ENCODE measurements at places on chromosomes 4 and X.
A peak's percentile ranks its signal among the peaks of the same experiment; 100 is the strongest.

- DNase-seq: no peak
Observed at GRCh38 chrX:153477901-153478300, 7.5 kb upstream of the HAUS7 start.

DNA sequence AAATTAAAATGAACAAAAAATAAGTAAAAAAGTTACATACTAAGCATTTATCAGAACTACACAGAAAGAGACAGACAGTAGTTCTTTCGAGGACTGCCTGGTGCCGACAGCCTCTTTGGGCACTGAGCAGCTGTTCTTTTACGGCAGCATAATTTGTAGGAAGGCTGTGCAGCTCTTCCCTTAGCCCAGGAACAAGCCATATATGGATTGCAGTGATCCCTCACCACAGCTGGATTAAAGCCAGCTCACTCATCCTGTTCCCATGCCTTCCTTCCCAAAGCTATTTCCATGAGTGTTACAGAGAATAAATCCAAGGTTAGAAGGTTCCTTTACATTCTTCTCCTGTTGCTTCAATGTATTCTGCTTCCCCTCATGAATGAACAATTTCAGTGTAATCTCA, 71.7 kb downstream of the DDX60L start:
- DNase-seq: no peak

GRCh38 chr4:15568821-15569220, 86.3 kb downstream of the FBXL5 start:
- no peak for DNase-seq

GRCh38 chr4:146342600-146343192, 128.4 kb downstream of the REELD1 start:
- no peak for DNase-seq

GRCh38 chr4:134490863-134491262, 289.3 kb upstream of the PABPC4L start:
- DNase-seq: no peak

GRCh38 chr4:6278801-6279197, 9.1 kb downstream of the WFS1 start:
- no peak for DNase-seq

DNA sequence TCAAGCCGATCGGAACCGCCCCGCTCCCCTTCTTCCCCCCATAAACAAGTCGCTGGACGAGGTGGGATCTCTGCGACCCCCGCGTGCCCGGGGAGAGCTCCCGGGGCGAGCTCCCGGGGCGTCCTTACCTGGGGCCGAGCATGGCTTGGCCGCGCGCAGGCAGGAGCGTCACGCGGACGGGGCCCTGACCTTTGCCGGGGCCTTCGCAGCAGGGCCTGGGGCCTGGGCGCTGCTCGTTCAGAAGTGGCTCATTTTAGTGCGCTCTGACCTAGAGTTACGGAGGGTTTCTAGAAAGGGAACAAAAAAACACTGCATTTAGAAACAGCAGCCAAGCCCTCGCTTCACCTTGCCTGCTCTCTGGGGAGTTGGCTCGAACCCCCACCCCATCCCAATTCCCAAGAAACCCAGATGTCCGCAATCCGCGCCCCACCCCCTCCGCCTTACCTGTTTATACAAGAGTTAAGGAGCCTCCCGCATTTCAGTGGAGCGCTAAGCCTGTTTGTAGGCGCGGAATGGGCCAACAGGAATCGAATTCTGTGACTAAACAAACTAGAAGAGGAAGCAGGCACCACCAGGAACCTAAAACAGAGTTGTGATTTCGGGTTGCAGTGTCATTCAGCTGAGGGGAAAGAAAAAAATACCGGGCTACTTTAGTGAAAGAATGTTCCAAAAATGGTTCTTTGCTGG, 814 bp upstream of the RBM47 start:
- DNase-seq: no peak

- DNase-seq: no peak
Observed at GRCh38 chr4:19009881-19010280, 988.3 kb upstream of the LCORL start.

GRCh38 chr4:128825226-128825625, 15.7 kb downstream of the JADE1 start:
- DNase-seq: no peak

- no peak for DNase-seq
Observed at GRCh38 chr4:138833974-138834373, 181.6 kb upstream of the NOCT start.

GRCh38 chrX:48719958-48720357, 23.4 kb downstream of the SUV39H1 start:
- no peak for DNase-seq

- DNase-seq: no peak
Observed at GRCh38 chr4:158315706-158316105, 105.4 kb downstream of the TMEM144 start.

DNA sequence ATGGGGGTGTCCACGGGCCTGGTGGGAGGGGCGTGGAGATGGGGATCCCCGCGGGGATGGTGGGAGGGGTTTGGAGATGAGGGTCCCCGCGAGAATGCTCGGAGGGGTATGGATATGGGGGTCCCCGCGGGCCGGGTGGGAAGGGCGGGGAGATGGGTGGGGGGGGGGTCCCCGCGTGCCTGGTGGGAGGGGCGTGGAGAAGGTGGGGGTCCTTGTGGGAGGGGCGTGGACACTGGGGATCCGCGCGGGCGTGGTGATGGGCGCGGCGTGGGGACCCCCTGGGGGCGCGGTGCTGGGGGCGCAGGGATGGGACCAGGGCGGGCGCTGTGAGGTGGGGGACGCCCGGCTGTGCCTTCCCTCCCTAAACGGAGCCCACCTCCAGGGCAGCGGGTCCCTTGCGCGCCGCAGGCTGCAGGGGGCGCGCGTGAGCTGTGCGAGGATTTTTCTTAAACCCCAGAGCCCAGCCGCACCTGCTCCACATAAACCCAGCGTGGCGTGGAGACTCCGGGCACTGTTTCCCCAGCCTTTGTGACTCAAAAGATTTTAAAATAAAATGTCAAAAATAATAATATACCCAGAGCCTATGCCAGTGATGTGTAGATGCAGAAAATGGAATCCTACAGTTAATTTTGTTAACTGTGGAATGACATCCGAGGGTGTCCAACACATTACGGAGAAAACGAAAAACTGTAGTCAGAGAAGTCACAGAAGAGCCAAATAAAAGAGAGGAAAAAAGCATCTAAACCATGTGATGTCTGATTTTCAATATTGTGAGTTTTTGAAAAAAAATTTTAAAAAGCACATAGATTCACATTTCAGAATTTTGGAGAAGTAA, 1.5 kb upstream of the ASMTL start:
- DNase-seq: peak; percentile 94

DNA sequence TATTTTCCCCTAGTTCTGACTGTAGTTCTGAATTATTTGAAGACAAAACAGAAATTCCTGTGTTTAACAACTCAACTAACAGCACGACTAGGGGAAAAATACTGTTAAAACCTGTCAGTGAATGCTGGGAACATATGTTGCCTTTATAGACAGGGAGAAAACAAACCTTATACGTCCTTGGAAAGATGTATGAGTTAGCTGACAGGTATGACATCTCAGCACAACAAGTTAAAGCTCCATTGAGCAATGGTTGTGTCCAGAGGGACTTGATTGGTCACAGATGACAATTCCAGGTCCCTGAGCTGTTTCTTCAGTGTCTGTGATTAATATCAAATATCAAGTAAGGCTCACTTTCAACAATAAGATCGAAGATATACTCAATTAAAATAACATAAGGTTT, 58.2 kb upstream of the DDIT4L start:
- DNase-seq: no peak

GRCh38 chr4:91064157-91064853, 937.1 kb downstream of the CCSER1 start:
- DNase-seq: no peak

GRCh38 chrX:22202251-22202650, 70.5 kb upstream of the CBLL2 start:
- DNase-seq: no peak

DNA sequence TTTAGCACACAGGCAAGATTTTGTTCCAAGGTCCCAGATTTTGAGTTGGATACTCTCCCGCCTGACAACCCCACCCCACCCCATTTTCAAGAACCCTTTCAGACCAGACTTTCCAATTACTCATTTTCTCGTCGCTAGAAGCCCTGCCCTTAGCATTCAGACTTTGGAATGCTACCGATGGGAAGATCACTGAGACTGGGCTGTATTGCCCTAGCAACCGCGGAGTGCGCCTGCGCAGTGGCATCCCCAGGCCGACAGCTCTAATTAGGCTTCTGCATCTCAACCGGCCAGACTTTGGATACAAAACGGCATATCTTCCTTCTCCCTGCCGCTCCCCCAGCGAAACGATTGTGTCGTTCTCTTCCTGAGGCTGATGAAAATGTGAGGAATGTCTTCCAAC, 3.4 kb downstream of the MAGEE2 start:
- no peak for DNase-seq

GRCh38 chrX:1074755-1075154, 137.7 kb downstream of the CRLF2 start:
- DNase-seq: no peak

DNA sequence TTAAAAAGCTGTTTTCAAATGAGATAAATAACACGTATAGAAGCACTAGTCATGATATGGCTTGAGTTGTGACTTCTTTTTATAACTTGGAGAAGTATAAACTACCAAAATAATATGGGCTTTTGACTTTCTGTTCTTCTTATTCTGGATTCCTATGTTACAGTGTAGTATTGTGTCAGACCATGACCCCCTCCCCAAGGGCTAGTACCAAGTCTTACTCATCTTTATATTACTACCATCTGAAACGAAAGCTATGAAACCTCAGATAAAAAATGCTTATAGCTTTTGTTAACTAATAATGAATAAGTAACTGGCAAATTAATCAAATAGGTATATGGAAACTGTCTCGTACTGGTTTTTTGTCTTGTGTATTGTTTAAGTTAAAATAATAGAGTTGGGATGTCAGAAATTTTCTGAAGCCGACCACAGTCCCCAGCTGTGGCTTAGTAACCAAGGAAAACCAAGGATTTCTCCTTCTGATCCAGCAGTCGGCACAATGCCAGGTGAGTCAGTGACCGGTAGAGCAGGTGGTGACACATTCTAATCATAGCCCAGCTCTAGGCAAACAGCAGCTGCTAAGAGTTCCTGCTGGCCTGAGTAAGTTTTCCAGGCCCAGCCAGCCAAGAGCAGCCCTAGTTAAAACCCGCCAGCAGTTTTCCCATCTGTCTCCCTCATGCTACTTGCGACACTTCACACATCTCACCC, 163.3 kb upstream of the PRDX4 start:
- DNase-seq: no peak

DNA sequence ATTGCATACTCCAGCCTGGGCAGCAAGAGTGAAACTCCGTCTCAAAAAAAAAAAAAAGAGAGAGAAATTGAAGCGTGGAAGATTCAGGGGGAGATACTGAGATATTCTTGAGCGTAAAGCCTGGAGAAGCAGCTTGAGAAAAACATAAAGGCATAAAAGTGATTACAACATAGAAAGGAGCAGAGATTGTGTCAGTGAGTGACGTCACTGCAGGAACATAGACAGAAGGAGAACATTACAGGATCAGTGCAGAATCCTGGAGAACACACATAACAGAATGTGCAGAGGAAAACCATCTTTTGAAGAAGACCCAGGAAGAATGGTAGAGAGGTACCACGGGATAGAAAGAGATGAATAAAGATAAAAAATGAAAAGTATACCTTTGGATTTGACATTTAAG, 147.0 kb downstream of the APBB2 start:
- no peak for DNase-seq

DNA sequence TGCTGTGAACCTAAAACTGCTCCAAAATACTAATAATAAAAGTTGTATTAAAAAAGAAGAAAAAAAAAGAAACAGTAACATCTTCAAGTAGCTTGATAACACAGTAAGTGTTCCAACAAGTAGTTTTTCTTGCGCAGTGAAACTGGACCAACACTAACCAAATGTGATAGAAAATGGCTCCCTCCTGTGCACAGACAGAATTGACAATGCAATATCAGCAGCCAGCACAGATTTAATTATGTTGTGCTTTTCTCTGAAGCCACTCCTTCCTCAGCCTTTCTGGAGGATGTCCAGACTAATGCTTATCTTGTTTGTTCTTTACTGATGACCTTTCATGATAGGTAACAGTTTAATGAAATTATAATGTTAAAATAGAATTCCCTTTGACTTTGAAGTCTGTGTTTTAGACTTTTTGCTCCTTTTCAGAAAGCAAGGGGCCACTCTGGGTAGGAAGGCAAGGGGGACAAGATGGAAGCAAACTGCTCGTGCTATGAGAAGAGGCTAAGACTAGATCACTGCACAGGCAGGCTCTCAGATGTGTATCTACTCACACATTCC, 147.1 kb upstream of the RPL34 start:
- DNase-seq: no peak

DNA sequence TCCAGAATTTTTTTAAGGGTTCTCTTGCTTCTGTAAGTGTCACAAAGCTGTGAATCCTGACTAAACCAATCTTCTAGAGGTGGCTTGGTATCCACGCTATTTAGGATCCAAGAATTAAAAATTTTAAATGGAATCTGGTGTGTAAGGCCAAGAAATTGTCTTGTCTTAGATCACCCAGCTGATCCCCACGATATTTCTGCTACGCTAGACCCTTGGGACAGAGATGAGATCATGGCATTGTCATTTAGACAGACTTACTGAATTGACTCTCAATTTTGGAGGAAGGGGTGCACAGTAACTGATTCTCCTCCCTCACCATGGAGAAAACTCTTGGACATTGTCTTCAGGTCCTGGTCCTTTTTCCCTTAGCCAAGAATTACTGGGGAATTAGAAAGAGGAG, 5.7 kb downstream of the GPRIN3 start:
- DNase-seq: no peak

DNA sequence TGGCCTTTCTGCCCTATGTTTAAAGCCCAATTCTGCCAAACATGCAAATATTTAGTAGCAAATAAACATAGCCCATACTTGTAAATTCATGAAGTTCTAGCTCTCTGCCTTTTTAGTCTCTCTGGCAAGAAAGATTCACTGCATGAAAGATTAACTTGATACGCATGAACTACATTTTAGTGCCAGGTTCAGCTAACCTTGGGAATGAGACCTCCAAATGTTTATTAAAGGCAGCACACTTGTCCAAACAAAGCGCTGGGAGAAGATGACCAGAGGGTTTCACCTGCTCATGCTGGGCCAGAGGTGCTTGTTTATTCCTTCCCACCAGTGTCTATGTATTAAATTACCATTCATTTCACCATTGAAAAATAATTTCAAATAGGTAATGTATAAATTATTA, 44.5 kb upstream of the IL1RAPL1 start:
- no peak for DNase-seq

- no peak for DNase-seq
Observed at GRCh38 chr4:136392576-136392975, 1139.7 kb downstream of the PCDH18 start.

- no peak for DNase-seq
Observed at GRCh38 chrX:74434336-74434735, 13.0 kb downstream of the SLC16A2 start.

- DNase-seq: no peak
Observed at GRCh38 chr4:22703912-22704311, 11.2 kb downstream of the GBA3 start.

Measured in stimulated activated CD4-positive, alpha-beta T cell treated with anti-CD3 and anti-CD28 coated beads, Interleukin-15, amount 100 ng/mL, for 1 hour (primary cell).